ENCODE measurements at places on chromosomes 2 and 18.

DNA sequence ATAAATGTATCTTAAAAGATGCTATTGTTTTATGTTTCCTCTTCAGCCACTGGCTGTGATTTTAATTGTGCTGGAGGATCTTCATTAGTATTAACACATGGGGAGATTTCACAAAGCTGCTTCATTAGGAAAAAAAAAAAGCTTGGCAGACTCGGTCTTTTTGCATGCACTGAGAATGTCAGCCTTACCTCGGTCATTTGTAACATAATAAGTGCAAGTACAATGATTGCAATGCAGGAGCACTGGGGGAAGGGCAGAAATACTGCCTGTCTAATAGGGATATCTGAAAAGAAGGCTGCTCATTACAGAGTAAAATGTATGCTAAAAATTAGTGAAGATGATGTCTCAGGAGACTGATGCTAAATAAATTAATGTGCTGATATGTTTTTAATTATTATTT, 1.3 kb upstream of the BAZ2B start:
- no peak for DNase-seq

- peak; percentile 69 for DNase-seq
Observed at GRCh38 chr2:47309952-47310800, 92.8 kb upstream of the MSH2 start.

GRCh38 chr2:59693231-59693959, 860.1 kb downstream of the BCL11A start:
- DNase-seq: no peak

GRCh38 chr2:231648579-231649174, 56.0 kb downstream of the TEX44 start:
- DNase-seq: peak; percentile 39

GRCh38 chr18:11982981-11983380, 1.7 kb downstream of the IMPA2 start:
- no peak for DNase-seq

DNA sequence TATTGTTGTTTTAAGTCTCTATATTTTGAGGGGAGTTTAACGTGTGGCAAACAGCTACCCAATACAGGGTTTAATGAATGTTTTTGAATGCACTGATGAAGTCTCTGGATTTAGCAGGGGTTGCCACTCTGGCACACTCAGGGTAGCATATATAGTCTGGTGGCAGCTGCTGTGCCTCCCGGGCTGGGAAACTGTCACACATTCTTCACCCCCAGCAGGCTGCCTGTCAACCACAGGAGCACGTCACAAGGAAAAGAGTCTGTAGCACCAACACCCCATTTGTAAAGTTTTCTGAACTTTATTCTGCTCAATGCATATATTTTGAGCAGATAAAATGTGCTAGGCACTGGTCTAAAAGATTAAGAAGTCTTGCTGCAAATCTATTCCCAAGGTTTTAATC, 39.3 kb downstream of the NGEF start:
- no peak for DNase-seq

DNA sequence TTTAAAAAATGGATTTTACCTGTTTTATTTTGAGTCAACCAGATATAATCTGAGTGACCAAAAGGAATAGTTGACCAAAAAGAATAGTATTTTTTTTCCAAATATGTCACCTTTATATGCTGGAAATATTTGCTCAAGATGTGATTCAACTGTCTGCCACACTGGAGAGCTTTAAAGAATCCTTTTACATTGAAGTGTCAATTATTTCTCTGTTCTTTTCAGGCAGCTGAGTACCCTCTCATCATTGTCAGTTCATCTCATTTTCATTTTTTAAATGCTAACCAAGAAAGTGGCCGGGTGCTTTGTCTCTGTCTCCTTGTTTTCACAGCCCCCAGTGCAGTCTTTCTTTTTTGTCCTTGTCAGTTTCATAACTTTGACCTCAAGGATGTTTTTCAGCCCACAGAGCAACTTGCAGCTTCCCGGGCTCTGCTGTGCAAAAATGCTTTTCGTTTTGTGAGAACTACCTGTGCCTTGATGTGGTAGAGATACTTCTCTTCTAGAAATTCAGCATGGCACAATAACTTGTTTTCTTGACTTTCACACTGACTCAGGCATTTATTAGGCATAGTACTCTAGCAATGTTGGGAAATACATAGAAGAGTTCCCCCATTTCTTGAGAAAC, 23.4 kb upstream of the CERS6 start:
- no peak for DNase-seq

GRCh38 chr2:179351057-179351456, 86.4 kb upstream of the SESTD1 start:
- no peak for DNase-seq

DNA sequence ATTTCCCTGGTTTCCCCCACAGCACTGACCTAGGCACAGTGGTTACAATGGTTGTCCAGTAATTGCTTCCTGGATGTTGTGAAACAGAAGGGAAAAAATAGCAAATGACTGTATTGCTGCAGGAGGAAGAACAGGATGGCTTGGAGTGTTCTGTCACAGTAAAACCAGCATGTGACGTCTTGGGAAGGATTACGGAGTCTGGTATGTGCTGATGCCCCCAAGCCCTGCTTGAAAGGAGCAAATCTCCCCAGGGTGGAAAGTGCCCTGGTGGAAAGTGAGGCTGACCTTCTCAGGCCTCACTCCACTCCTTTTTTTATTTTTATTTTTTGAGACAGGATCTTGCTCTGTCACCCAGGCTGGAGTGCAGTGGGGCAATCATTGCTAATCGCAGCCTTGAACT, 7.8 kb downstream of the RAB11FIP5 start:
- no peak for DNase-seq

- DNase-seq: no peak
Observed at GRCh38 chr2:237020090-237020489, 65.6 kb upstream of the COPS8 start.

DNA sequence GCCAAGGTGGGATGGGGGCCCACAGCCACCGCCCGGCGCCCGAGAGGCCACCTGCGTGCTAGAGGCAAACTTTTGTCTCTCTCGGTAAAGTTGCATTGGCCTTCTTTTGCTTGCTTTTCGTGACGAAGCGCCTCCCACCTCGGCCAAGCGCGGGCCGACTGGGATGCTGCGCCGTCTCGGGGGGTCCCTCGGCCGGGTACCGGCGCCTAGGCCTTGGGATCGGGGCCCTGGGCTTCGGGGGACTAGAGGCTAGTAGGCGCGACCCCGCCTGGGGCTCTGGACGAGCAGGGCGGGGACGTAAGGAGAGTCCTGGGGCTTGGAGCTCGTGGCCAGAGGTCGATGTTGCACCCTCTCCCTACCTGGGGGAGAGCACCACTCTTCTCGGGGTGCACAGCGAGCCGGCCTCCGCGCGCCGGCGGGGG, 545 bp downstream of the GLI2 start:
- DNase-seq: no peak

DNA sequence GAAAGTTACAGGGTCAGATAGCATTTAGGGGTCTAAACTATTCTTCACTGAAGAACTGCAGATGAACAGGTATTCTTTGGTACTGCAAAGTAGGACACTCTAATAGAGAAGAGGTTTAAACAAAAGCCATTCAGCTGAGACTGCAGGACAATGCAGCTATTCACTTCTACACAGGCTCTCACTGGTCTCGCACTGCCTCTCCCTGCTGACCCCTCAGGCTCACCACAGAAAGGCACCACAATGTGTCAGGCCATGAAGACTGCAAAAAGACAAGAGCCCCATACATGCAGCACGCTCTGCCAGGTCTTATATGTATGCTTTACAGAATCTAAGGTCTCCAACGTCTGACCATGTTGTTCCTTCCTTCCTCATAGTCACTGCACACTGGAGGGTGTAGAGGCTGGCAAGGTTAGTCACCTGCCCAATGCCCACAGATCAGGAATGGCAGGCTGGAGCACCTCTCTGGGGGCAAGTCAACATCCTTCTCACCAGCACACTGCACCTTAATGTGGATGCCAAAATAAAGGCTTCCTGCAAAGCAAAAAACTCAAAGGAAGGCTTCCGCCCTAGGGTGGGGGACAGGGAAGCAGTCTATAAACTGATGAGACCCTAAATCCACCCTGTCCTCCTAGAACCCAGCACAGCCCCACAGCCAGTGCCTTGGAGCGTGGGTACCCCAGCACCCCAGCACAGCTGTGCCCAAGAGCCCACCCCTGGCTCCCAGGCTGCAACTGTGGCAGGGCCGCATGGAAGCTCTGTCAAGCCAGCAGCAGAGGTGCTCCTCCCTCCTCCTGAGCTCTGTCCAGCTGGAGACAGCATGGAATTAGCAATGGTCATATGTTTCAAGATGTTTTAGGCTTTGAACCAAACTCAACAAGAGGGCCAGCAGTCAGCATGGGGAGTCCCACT, 10.7 kb upstream of the RNU4ATAC start:
- no peak for DNase-seq

GRCh38 chr2:194383401-194383800, 1273.6 kb upstream of the SLC39A10 start:
- DNase-seq: no peak

- DNase-seq: peak; percentile 35
Observed at GRCh38 chr2:170733798-170734600, 18.9 kb downstream of the SP5 start.

DNA sequence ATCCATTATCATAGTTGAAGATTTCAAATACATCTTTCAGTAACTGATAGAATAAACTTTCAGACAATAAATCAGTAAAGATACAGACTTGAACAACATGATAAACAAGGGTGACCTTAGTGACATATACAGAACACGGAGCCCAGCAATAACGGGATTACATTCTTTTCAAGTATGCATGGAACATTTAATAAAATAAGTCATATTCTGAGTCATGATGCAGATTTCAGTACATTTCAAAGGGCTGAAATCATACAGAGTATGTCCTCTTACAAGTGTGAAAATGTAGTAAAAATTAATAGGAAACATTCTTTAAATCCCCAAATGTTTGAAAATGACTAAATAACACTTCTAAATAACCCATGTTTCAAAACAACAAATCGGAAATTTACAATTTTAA, 17.2 kb upstream of the KLHL29 start:
- no peak for DNase-seq

- peak; percentile 45 for DNase-seq
Observed at GRCh38 chr2:172710584-172711047, 25.0 kb upstream of the RAPGEF4 start.

DNA sequence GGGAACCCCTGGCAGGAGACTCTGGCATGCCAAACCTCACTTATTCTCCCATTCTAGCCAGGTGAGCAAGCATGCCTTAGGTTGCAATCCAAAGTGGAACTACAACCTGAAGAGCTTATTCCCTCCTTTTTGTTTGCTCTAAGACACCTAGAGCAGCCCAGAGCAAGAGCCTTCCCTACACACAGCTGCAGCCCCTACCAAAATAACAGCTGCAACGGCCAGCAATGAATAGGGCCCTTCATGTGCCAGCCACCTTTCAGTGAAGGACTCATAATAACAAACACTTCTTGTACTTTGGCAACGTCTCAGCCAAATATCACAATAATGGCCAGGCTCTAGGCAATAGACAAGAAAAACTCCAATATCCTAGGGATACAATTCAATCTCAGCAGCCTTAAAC, 178.7 kb downstream of the ALK start:
- DNase-seq: no peak

- no peak for DNase-seq
Observed at GRCh38 chr2:125573432-125573831, 1082.5 kb upstream of the GYPC start.

GRCh38 chr2:70561893-70562292, 8.3 kb upstream of the TGFA start:
- DNase-seq: peak; percentile 64

DNA sequence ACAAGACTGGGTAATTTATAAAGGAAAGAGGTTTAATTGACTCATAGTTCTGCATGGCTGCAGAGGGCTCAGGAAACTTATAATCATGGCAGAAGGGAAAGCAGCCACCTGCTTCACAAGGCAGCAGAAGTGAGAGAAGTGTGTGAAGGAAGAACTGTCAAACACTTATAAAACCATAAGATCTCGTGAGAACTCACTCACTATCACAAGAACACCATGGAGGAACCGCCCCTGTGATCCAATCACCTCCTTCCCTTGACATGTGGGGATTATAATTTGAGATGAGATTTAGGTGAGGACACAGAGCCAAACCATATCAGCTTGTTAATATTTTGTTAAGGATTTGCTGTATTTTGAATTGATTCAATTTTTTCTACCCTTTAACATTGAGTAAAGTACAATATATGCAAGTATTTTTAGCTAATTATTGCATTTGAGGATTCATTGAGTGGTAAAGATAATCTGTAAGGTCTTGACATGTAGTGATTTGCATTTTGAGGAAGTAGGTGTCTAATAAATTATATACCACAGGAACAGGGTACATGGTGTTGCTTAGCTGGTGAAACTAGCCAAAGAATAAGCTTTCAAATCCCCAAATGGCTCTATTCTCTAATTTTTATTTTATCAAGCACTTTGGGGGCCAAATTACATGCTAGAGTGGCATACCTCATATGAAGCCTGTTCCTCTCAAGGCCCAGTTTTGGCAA, 3.9 kb upstream of the C2orf69 start:
- no peak for DNase-seq

DNA sequence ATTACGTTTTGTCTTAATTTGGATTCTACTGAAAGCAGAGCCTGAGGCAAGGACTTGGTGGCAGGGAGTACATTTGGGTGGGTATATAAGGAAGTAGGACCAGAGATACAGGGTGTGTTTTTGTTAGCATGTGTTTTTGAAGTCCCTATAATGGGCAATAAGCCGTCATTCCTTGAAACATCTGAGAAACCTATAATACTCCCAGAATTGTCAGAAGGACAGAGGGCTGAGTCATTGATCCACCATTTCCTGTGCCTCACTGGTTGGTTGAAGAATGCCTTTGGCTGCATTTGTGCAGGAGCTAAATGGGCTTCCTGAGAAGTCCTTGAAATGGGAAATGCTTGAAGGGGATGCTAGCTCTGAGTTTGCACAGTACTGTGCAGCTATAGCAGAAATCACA, 281.8 kb upstream of the ZEB2 start:
- DNase-seq: peak; percentile 65

DNA sequence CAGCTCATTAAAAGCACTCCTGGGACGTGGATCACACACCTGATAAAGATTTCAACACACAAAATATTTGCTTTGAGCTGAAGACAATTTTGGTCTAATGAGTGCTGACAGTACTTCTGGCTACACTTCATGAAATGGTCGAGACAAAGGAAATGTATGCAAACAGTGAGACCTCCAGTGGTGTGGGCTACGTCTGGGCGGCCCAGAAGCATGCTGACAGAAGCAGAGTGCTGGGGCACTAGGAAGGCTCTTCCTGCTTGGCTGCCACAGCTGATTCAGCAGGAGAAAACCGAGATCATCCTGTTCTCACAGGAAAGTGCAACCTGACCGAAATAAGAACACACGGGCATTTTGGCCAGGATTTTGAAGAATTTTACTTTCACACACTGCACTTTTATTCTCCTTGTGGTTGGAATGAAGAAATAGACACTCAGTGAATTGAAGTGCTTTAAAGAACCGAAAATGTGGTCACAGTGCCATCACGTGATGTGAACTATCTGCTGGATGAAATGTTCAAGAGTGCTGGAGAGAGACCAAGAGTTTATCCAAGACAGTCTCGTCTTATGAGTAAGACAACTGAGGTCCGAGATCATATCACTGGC, 149.5 kb downstream of the CCBE1 start:
- peak; percentile 58 for DNase-seq

- DNase-seq: no peak
Observed at GRCh38 chr2:15829985-15830384, 110.4 kb upstream of the MYCN start.

DNA sequence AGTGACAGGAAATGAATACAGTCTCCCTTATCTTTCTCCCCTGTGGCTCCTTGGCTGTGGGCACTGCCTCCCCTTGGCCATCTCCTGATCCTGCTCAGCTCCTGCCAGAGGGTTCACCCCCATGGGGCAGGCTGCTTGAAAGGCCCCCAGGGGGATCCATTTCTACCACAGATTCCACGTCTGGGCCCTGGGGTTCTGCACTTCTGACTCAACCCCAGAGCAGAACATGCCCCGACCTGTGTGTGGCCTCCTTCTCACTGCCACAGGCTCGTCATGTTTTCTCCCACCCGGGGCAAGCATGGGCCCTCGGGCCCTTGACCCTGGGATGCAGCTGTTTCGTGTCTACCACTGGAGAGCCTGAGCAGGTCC, 122.2 kb downstream of the ACKR3 start:
- DNase-seq: no peak
